ENCODE measurements at places on chromosomes 1 and 21.

DNA sequence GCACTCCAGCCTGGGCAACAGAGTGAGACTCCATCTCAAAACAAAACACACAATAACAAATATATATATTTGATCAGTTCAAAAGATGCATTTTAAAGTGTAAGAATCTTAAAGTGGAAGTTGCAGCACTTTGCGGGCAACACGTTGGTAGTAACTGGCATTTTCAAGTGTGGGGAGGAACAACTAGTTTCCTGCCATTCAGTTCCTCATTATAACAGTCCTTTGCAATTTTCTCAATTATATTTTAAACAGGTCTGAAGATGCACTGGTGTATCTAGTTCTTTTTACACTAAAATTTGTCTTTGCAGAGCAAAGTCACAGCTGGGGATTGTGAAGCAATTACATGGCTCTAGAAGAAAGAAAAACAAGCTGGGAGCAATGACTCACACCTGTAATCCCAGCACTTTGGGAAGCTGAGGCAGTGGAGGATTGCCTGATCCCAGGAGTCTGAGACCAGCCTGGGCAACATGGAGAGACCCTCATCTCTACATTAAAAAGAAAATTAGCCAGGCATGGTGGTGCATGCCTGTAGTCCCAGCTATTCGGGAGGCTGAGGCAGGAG, 25.3 kb downstream of the RRAGC start:
- no peak for DNase-seq

DNA sequence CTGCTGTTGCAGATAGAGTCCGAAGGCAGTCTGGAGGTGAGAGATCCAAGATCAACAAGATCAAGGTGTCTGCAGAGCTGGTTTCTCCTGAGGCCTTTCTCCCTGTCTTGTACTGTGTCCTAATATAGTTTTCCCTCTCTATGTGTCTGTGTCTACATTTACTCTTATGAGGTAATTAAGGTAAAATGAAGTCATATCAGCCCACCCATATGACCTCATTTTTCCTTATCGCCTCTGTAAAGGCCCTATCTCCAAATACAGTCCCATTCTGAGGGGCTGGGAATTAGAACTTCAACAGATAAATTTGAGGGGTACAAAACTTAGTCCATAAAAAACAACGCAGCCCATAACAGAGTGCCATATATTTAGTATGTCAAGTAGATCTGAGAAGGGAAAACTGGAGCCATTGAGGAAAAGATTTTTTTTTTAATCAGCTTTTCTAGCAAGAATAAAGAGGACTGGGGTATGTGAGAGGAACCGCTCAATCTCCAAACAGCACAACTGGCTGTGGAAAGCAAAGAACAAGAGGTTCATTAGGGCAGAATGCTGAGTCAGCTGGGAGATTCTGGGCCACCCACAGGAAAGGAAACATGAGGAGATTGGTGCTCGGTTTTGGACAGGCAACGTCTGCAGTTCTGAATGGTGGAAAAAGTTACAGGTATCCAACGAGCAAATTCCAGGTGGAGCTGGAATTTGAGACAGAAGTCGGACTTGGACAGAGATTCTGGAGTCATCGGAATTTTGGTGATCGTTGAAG, 65.7 kb downstream of the MAP3K21 start:
- no peak for DNase-seq

- DNase-seq = no peak
Measured at GRCh38 chr1:19055701-19056100, 99.2 kb upstream of the IFFO2 start.

- peak; percentile 66 for DNase-seq
Measured at GRCh38 chr1:212618466-212619210, 10.1 kb downstream of the ATF3 start.

DNA sequence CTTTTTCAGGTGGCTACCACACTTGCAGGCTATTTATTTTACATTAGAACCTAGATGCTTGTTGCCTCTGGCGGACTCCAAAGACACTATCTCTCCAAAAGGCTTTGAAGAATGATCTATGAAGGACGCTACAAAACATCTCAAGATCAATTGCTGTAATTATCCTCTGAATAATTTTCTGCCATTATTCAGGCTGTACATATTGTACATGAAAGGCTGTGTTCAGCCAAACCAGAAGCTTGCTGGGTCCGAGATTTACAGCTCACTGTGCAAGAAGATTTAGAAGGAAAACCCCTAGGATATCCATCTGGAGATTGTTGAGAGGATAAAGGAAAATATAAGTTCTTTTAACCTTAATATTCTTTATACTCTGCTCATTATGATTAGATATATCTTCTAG, 523.6 kb upstream of the PLXNA2 start:
- DNase-seq = no peak

- DNase-seq = no peak
Measured at GRCh38 chr1:70666381-70667140, 255.5 kb downstream of the CTH start.

DNA sequence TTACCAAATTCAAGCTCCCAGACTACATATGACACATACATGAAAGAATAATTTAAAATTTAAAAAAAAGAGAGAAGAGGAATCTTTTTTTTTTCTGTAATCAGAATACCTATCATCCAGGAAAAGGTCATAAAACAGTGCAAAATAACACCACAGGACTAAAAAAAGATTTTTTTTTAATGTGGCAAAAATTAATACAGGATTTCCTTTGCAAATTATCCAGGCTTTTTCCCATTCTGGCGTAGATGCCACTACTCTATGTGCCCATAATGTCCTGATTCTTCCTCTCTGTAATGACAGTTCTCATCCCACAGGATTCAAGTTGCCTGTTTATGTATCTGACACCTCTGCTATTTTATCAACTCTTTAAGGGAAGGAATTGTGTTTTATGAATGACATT, 429.6 kb downstream of the SMYD3 start:
- no peak for DNase-seq

- peak; percentile 87 for DNase-seq
Measured at GRCh38 chr1:212721388-212722247, 22.0 kb upstream of the BATF3 start.

- DNase-seq = peak; percentile 43
Measured at GRCh38 chr1:92989253-92989652, 28.0 kb upstream of the DIPK1A start.

DNA sequence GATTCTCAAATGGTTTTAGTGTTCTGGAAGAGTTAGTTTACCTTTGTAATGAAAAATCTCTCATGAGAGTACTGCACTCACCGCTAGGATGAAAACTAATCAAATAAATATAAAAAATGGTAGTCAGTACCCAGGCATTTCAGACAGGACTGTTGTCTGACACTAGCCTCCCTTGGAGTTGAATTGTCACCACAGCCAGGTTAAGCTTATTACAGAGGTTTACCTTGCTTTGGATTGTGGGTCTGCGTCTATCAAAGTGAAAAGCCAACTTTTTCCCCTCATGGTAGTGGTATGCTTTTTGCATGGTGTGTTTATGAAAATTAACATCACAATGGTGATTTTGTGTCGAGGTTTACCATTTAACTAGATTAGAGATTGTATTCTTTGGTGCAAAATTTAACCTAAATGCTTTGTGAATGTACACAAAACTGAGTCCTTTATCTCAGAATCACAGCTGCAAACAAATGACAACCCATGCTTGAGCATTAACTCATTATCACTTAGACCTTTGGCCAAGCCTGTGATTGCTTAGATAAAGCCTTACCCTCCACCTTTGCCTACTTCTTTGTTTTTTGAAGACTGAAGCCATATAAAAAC, 20.1 kb downstream of the RAP1A start:
- no peak for DNase-seq

- no peak for DNase-seq
Measured at GRCh38 chr1:26811057-26811456, 15.4 kb upstream of the ZDHHC18 start.

DNA sequence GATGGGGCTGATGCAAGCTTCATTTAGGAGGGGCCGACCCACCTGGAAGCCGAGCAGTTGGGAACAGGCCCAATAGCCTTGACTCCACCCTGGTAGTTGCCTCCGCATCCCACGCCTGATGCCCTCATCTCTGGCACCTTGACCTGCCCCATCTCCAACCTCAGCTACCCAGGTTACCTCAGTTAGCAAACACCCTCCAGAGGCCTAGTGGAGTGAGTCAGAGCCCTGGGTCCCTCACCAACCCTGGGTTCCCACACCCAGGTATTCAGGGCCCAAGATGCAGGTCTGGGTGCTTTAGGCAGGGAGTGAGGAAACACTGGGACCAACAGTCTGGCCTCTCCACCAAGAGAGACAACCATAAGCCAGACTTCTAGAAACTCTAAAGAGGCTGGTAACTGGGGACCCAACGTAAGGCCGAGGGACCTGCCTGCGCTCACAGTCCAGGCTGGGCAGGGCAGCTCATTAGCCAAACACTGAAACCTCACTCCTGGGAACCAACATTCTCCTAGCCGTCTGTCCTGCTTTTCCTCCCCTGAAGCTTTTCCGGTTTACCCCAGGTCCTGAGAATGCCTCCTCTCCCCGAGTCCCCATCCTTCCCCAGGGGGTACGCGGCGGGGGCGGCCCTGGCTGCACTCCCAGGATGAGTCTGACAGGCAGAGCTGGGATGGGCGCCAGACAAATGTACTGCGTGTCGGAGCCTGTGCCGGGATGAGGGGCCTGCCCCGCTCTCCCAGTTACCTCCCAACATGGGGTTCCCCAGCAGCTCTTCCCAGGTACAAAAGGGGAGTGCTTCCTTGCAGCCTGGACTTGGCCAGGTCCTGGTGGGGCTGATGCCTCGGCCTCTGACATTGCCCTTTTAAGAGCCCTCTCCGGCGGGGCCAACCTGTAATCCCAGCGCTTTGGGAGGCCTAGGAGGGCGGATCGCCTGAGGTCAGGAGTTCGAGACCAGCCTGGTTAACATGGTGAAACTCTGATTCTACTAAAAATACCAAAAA, 8.9 kb upstream of the CELSR2 start:
- DNase-seq = peak; percentile 51

DNA sequence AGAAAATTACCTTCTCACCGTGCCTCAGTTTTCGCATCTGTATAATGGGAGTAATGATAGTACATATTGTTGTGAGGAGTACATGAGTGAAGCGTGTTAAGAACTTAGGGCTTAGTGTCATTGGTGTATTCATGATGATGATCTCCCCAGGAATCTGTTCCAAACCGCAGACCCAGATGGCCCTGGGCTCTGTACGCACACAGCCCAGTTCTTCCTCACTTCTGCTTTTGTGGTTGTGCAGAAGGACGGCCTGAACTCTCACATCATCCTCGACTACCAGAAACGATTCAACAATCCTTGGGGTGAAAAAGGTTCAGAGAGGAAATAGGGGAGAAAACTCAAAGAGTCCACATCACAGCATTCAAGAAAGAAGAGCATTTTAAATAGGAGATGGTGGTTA, 323.0 kb downstream of the CAMTA1 start:
- DNase-seq = no peak

DNA sequence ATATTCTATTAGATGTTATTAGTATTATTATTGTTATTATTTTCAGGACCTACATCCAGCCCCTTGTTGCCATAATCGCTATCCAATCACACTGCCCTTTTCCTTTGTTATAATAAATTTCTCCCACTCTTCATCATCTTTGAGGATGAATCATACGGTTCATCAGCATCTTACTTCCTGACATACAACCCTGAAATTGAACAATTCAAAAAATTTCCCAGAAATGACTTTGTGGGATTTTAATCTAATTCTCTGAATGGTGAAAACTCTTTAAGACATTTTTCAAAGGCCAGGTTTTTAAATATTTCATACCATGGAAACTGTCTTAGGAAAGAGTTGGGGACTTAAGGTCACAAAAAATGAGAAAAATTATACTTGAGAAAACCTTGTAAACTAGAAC, 353.5 kb downstream of the ST6GALNAC3 start:
- DNase-seq = no peak

DNA sequence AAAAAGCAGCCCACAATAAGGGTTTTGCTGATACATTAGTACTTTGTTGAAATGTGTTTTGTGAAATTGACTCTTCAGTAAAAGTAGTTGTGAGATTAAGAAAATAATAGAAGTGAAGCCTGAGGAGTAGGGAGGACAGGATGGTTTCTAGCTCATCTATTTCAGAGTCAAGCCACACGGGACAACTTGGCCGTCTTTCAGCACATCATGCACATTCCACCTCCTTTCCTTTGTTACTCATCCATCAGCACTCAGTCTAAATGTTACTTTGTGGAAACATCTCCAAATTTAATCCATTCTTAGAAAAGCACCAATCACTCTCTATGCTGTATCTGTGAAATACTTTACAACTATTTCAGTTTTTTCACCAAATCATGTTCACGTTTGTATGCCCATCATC, 223.3 kb downstream of the FGGY start:
- DNase-seq = no peak

DNA sequence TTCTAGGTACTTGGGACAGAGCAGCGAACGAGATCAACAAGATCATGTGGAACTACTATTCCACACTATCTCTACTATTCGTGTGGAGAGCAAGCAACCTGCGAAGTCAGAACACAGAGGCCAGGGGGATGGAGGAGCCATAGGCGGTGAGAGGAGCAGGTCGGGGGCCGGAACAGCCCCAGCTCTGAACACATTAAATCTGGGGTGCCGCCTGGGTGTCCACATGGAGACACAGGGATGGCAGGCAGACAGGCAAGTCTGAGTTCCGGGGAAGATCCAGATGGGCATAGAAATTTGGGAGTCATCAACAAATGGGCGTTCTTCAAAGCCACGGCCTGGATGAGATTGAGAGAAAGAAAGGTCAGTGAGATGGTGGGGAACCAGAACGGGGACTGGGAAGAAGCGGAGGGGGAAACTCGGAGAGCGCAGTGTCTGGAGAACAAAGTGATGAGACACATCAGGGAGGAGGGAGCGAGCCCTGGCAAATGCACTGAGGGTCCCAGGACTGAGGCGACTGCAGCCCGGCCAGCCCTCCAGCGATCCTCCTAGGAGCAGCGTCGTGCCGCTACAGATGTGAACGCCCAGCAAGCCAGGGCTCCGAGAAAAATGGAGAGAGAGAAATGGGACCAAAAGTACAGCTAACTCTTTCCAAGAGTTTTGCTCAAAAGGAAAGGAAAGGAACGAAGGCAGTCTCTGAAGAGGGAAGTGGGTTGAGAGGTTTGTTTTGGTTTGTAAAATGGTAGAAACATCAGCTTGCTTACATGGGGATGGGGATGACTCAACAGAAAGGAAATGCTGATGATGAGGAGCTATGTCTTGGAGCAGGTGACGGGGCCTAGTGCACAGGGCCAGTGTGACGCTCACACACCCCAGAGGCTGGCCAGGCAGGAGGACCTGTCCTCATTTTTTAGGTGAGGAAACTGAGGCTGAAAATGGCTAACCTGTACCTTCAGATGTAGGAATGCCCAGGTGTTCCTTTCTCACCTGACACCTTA, 84.5 kb downstream of the GLIS1 start:
- peak; percentile 83 for DNase-seq

- DNase-seq = no peak
Measured at GRCh38 chr1:40391688-40392145, 18.2 kb downstream of the SMAP2 start.

GRCh38 chr1:241240069-241240468, 116.9 kb downstream of the RGS7 start:
- DNase-seq = no peak

- peak; percentile 90 for DNase-seq
Measured at GRCh38 chr1:224082146-224082545, 31.8 kb upstream of the FBXO28 start.

- DNase-seq = no peak
Measured at GRCh38 chr1:36268981-36269380, 37.2 kb upstream of the SH3D21 start.
